ENCODE measurements at places on chromosomes 12 and 14. TPM values are rescaled to one million over a fixed set of nuclear protein-coding genes. Genes with fewer than 3 reads are reported as not detected.

The CCDC38 gene
- total RNA-seq: not detected

The SLCO1B1 gene
- not detected for total RNA-seq

The CRACR2A gene
- 2.2 TPM for total RNA-seq

The APAF1 gene
- total RNA-seq: 17.0 TPM

The TSPAN19 gene
- not detected for total RNA-seq

The OLR1 gene
- not detected for total RNA-seq

The MUCL1 gene
- total RNA-seq: not detected

The RAB2B gene
- total RNA-seq: 12.6 TPM

The DPPA3 gene
- not detected for total RNA-seq

GRCh38 chr14:88518592-88519512 is 36.0 kb downstream of the PTPN21 start:
- peak; percentile 51 for DNase-seq

DNA sequence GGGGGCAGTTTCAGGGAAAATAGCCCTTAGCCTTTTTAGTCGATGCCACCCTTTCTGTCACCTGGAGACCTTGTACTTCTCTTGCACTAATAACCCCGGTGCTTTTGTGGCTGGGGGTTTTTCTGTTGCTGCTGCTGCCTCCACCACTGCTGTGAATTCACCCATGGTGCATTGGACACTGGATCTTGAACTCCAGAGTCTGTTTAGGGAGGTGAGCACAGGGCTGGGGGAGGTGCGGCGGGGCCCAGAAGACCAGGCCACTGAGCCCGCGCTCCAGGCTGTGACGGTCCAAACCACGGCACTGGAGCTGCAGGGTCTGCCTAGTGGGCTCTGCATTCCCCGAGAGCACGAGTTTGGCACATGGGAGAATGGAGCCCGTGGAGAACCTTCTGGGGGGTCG is 100.6 kb downstream of the NINJ2 start:
- no peak for DNase-seq

DNA sequence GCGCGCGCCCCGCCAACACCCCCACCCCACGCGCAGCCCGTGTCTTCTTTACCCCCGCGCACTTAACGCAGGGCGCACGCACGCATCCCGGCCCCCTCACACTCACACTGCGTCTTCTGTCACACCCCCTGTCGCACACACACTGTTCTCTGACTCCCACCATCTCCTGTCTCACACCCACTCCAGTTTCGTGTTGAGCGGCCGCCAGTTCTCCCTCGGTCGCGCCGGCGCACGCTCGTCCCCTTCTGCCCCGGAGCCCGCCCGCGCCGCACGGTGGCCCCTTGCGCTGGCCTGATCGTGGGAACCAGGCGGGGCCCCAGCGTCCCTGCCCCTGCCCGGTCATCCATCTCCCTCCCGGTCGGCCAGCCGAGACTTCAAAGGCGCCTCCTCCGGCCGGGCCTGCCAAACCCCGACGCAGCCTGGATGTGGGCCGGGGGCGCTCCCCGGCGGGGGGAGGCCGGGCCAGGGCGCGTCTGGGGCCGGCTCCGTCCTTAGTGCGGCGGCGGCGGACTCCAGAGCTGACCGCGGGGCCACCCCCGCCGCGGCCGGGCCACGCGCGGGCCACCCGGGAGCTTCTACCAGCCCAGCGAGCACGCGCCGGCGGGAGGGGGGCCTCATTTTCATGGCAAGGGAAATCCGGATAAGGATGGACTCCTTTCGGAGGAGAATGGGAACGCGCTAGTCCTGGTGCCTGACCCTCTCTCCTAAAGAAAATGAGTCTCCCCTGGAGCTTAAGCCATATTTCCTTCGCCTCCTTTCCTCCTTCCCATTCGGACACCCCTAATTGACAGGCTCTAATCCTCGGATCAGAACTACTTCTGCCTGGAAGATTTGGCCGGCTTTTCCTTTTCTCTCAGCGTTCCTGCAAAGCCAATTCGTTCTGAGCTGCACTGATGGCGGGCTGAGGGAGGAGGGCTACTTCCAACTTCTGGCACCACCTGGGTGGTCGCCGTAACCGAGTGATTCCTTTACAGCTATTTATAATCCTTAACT is 82.0 kb upstream of the HMGA2 start:
- DNase-seq: peak; percentile 50

DNA sequence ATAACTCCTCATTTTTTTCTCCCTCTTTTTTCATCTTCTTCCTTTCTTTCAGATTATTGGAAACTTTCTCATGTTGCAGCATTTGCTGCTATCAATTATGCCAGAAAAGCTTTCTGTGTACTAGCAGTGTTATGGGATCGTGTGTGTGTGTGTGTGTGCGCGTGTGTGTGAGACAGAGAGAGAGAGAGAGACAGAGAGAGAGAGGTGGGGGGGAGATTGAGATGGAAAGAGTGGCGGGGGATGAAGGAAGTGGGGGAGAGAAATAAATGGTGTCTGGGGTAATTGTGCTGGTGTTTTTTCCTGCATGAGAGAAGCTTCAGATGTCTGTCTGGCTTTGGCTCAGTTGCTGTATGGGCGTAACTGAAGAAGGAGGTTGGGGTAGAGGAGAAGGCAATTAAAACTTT is 268.9 kb downstream of the RAD51B start:
- no peak for DNase-seq

DNA sequence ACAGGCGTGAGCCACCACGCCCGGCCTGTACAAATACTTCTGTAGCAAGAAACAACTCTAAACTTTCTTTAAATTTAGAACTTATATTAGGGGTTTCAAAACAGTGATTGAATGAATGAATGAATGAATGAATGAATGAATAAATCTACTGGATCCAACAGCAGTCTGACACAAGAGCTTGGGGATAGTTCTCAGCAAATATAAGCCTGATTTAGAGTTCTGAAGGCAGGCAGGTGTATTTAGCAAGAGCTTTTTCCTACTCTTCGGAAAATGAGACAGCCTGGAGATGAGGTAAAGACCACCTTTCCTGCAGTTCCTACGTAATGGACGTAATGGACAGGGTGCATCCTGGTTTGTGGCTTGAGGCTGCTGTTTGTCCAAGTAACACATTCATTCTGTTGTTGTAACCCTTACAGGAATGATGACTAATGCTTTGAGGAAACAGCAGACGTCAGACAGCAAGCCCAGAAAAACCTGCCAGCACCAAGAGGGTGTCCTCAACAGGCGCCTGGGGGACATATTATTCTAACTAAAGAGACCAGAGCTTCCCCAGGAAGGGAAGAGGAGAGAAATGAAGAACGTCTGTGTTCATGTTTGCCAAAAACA is 277.4 kb upstream of the SOX5 start:
- DNase-seq: peak; percentile 84

DNA sequence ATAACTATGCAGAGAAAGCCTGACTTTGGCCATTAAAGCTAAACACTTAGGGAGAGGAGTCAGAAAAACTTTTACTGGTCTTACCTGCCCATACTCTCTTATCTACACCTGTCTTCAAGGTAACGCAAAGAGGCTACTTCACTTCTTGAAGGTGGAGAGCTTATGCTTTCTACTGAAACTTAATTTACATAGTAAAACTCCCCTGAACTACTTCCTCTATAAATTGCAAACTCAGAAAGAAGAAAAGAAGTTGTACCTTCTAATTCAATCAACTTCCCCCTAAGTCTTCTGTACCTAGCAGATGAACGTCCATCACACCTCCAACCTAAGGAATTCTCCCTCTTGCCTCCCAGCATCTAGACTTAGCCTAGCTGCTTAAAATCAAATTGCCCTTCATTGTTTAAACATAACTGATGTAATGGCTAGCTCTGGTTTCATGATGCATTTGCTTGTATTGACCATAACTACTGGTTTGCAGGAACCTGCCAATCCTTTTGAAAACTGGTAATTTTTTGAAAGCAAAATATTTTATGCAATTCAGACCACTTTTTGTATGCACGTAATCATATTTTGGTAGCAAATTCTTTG is 87.7 kb downstream of the STON2 start:
- no peak for DNase-seq

DNA sequence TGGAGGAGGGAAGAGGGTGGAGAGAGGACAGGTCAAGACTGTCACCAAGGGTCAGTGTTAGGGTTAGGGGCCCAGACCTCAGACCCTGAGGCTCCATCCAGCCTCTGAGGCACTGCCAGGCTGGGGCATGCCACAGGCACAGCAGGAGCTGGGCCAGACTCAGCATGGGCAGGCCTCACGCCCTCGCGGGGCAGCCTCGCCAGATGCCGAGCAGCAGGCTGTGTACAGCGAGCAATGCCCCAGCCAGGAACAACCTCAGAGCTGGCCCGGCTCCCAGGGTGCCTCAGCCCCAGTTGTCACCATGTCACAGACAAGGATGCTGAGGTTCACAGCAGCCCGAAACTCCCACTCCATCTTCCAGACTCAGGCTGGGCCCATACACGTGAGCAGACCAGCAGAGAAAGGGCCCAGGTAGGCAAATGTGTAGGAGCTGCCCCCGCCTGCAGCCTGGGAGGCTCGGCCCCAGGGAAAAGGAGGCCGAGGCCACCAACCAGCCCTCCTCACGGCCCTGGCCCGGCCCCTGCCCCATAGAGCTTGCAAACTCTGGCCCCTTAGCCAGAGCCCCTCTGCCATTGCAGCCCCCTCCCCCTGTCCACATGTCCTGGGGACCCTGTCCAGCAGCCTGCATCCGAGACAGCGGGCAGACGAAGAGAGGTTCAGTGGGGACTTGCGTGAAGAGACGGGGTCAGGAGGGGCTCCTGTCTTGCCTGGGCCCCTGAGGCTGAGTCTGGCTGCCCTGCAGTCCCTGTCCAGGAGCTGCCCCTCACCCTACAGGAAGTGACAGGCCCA is 7.5 kb downstream of the C14orf180 start:
- no peak for DNase-seq

GRCh38 chr12:131894313-131894860 is at the start of gene ULK1:
Gene ULK1 (plus strand): TSS chr12:131894622. CDS start chr12:131895002, 380 bp downstream.
- peak; percentile 62 for DNase-seq

GRCh38 chr14:32656601-32657000 is 282.1 kb upstream of the NPAS3 start:
- DNase-seq: no peak

DNA sequence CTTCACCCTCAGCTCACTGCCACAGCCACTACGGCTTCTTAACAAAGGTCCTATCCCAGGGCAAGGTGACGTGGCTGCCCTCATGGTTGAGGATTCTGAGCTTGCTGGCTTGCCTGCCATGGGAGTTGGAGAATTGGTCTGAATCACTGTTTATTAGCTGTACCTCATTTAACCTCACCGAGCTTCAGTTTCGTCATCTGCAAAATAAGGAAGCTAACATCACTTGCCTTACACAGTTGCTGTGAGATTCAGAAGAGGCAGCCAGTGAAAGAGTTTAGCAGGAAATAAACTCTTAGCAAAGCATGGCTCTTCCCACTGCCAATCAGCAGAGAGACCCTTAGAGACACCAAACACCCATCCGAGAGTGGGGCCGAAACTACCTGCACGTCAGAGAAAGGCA is 90.1 kb upstream of the KCNA1 start:
- DNase-seq: no peak

DNA sequence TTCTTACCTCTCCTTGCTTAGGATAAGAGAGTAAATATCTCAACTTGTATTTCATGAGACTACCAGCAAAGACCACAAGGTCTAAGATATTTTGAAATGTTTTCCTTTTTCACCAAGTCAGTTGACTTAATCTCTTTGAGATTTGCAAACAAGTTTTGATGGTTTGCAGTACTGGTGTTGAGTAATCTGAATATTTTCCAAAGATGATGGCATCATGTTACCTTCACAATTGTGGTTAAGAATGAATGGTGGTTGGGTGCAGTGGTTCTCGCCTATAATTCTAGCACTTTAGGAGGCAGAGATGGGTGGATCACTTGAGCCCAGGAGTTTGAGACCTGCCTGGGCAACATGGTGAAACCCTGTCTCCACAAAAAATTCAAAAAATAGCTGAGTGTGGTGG is 225.7 kb downstream of the TMTC2 start:
- peak; percentile 40 for DNase-seq

- DNase-seq: no peak
Observed at GRCh38 chr12:114311974-114312373, 94.0 kb downstream of the TBX5 start.

GRCh38 chr12:6250343-6250742 is 50.1 kb downstream of the CD9 start:
- no peak for DNase-seq

DNA sequence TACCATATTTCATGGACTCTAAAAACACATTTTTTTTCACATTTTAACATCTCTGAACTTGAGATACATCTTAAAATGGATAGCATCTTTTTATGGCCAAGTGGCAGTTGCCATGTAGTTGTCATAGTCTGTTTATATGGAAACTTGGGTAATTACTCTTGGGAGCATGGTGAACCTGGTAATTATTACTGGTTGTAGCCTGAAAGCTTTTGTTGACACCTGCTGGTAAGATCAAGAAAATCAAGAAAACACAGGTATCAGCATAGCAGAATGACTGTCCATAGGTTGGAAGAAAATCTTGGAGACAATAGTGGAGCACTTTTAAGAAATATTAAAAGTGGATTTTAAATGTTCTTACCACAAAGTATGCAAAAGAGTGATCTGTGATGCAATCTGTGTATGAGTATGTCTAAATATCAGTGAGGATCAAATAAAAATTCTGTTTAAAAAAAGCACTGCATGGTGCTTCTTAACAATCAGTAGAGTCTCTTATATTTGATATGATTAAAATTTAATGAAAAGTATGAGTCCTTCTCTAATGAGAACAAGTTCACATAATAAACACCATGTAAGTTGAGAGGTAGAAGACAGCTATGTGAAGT is 44.2 kb downstream of the TTC8 start:
- peak; percentile 33 for DNase-seq

DNA sequence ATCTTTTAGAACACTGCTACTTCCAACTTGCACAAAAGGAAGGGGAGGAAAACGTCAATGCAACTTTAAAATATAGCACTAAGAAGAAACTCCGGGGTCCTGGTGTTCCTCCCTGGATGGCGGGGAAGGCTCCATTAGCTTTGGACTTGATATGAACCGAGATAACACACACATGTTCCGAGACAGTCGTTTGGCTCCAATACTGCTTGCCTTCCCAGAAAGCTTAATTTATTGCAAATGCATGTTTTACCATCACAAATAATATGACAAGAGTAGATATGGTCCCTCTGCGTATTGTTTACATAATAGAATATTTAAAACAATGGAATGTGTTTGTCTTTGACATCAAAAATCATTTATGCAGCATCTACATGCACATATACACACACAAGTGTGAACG is 87.6 kb upstream of the CLMN start:
- no peak for DNase-seq

DNA sequence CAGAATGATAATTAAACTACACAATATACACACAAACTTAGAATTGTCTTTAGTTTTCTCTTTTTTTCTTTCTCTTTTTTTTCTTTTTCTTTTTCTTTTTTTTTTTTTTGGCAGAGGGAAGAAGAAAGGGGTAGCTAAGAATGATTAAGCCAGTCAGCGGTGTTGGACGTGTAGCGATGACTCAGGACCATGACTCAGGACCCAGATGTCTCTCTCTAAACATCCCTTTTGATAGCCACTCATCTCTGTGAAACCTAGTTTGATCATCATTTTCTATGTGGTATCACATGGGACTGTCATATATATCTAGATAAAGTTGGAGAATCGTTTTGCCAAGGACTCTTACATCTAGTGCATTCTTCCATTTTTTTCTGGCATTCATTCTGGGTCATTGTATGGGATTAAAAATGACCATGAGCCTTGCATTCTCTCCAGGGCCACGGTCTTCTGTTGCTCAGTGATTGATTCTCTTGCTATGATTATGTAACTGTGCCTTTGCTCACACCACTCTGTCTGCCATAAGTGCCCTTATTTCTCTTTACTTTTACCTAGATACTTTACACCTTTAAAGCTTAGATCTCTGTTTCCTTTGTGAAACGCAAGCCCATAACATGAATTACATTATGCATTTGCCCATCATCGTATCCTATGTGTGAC is 26.6 kb upstream of the NRXN3 start:
- peak; percentile 75 for DNase-seq
